Femur (tissue), 1 donor: ENCODE measurements at places on chromosomes 6 and 20.

DNA sequence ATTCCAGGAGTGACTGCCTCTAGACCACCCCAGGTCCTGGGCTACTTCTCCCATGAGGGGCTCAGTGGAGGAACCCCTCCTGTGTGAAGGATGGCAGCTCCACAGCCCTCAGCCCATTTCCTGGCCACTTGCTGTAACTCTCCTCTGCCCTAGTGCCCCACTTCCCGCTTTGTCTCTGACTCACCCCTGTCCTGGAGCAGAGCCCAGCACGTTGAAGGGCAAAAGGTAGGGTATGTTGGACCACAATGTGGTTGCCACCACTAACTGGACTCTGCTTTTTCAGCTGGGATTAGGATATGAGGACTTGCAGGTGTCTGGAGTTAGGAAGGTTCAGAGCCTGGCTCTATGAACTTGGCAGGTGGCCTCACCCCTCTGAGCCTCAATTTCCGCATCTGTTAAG, 2.4 kb downstream of the MYBL2 start:
- DNase-seq, result no peak

DNA sequence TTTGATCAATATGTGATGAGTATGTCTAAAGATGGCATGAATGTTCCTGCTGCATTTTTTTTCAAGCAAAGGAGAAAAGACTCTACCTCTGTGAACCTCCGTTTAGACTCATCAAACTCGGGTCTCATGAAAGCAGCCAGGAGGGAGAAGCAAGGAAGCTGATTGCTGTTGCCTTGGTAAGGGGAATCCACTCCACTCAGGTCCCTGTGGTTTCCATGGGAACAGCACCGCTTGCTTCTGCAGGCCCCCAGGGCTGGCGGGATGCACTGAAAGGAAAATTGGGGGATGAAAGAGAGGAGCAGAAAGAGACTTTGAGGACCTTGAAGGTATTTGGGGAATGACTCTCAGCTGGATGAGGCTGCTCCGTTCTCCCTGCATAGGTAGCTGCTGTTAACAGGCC, 249.6 kb upstream of the RIN2 start:
- no peak for DNase-seq

GRCh38 chr20:50339466-50339901, 148.9 kb downstream of the CEBPB start:
- DNase-seq, result peak; percentile 54

GRCh38 chr6:18533793-18534192, 146.6 kb downstream of the RNF144B start:
- no peak for DNase-seq

DNA sequence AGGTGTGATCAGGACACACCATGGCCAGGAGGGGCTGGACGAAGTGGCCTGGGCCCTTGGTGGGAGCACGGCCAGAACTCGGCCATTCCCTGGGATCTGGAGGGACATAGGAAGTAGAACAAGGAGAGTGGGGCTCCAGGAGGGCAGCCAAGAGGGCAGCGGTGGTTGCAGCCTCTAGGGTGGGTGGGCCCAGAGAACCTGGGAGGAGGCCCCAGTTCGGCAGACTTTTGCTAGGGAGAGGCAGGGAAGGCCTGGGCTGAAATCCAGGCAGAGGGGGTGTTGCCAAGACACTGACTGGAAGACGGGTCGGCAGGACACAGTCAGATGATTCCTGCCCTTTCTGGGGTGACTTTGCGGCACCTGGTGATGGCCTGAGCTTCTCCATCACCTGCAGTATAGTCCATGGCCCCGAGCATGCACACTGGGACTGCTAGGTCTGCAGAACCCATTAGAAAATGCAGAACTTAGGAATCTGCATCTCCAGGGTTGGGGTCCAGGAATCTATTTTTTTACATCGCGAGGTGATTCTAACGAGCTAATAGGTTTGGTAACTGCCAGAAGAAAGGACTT, 224.8 kb downstream of the SYNDIG1 start:
- peak; percentile 49 for DNase-seq

- no peak for DNase-seq
These were observed 13.6 kb downstream of the SERPINB6 start for GRCh38 chr6:2957696-2958330.

DNA sequence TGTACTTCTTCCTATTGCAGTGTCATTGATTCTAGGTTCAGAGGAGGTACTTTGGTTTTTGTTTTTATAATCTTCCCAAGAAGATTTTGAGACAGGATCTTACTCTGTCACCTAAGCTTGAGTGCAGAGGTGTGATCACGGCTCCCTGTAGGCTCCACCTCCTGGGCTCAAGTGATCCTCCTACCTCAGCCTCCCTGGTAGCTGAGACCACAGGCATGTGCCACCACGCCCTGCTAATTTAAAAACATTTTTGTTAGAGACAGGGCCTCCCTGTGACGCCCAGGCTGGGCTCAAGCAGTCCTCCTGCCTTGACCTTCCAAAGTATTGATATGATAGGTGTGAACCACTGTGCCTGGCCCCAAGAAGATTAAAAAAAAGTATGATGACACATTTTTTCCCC, 3.4 kb upstream of the SLC17A5 start:
- DNase-seq, result no peak

DNA sequence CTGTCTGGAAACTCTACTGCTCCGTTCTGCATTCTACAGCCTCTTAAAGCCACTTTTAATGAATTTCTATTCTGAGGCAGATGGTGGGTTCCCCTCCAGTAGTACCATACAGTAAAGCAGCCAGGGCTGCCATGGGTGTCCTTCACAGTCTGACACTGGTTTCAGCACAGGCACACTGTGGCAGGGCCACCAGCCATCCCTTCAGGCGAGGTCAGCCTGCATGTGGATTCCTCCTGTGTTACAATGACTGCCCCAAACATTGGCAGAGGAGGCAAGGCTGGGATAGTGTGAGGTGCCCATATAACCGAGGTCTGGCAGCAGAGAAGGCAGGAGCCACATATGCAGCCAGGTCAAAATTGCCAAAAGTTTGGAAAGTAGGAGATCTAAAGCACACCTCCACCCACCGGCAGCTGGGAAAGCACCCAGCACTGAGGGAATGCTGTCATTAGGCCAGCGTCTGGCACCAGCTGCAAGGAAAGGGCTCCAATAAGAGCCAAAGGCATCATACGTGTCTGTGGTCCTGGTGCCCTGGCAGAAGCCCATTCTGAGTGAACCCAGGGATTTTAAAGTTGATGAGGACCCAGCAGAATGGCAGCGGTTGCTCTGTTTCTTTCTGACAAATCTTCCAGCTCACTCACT, 24.0 kb downstream of the STK35 start:
- no peak for DNase-seq

- DNase-seq, result no peak
These were observed 439.8 kb downstream of the BMP2 start for GRCh38 chr20:7207186-7207798.
